ENCODE measurements at places on chromosomes 4 and X.

- no peak for DNase-seq
Measured at GRCh38 chr4:142539796-142540482, 306.2 kb downstream of the INPP4B start.

DNA sequence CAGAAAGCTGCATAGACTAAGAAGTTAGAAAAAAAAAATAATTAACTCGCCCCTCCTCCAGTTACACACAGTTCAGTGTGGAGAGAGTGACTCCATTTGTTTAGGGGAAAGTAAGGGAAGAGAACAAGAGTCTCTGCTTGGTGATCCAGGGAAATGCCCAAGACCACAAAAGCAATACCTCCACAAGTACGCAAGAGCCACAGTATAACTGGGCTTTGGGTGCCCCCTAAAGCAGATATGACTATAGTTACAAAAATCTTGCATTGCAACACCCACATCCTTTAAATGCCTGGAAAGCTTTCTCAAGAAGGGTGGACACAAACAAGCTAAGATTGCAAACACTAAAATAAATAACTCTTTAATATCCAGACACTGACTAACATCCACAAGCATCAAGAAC is 164.2 kb upstream of the NRK start:
- no peak for DNase-seq

DNA sequence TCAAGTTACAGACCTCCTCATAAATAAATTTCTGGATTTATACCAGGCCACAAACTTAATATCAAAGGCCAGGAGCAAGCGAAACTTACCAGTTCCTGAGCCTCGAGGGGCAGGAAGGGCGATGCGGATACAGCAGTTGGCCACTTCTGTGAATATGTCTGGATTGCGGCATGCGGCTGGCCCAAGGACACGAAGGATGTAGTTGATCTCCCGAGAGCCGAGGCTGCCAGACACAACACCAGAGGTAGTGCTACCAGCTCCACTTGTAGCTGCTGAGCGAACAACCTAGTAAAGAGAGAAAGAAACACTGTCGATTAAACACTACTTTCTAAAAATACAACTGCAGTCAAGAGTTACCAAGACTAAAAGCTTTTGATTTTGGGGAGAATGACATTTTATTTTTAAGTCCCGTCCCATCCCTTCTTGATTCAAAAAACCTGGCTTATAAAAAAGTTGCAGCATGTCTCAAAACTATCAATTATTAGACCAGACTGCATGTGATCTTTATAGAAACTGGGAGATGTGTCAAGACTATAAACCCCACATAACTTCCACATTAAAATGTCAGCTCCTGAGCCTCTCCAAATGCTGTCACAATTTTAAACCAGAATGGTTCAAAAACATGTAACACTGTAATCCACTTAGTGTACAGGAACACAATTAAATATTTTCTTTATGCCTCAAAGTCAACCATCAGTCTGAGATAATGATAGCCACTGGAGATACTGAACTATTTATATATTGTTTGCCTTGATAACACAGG is 105.6 kb downstream of the HUWE1 start:
- DNase-seq = no peak

DNA sequence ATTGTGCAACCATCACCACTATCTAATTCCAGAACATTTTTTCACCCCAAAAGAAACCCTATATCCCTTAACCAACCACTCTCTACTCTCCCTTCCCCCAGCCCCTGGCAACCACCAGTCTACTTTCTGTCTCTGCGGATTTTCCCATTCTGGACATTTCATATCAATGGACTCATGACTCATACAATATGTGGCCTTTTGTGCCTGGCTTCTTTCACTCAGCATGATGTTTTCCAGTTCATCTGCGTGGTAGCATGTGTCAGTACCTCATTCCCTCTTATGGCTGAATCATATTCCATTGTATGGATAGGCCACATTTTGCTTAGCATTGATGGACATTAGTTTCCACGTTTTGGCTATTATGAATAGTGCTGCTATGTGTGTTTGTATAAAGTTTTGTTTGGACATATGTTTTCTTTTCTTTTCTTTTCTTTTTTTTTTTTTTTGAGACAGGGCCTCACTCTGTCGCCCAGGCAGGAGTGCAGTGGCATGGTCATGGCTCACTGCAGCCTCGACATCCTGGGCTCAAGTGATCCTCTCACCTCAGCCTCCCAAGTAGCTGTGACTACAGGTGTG is 335.4 kb downstream of the BCOR start:
- DNase-seq = no peak

- DNase-seq = no peak
Measured at GRCh38 chr4:68184923-68185322, 55.3 kb upstream of the TMPRSS11F start.
